Mammary epithelial cell (primary cell): ENCODE measurements at places on chromosomes 6 and 20.

GRCh38 chr6:46380152-46380807 is 111.0 kb downstream of the RCAN2 start:
- no peak for DNase-seq

- DNase-seq, result no peak
Measured at GRCh38 chr6:160790028-160790792, 88.2 kb downstream of the PLG start.

- no peak for DNase-seq
Measured at GRCh38 chr20:4937407-4938319, 63.6 kb downstream of the SLC23A2 start.

DNA sequence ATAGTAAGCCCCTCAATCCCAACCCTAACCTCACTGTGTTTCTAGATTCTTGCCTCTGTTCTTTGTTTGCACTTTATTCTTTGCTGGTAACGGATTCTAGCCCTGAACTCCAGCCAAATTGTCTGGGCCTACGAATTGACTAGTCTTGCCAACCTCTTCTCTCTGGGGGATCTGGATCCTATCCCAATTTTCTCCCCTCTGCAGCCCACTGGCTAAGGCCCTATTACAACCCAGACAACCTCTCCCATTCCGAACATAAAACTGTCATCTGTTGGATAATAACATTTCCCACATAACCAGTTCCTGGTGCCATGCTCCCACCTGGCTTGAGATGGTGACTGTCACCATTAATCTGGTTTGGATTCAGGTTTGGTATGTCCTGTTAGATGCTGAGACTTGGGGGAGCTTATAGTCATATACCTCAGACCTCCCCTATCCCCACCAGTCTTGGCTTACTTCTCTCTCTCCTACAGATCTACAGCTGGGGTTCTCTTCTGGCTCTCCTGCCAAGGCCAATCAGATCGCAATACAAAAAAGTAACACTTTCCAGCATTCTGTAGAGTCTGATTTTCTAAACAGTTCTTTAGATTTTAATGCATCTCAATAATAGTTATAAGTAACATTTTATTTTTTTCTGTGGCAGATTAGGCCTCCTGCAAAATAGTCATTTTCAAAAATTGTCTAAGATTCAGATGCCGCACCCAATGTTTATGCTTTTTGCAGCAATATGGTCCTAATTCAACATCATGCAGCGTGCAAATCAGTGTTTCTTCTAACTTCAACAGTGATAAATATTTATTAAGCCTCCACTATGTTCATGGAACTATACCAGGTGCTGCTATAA is 29.8 kb upstream of the AHI1 start:
- DNase-seq, result no peak

DNA sequence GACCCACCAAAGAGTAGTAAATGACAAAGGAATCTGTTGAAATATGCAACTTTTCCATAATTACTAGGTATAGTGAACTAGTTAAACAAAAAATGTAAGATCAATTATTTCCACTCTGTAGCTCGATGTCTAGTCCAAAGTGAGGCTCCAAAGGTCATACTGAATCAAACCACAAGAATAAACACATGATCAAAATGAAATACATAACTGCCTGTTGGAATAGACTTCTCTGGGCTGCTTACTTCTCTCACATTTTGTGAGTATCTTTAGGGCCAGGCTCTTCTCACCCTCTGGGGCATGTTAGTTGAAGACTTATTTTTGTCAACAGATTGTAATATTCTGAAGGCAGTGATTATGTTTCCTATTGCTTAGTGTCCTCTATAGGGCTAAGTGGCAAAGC is 103.7 kb upstream of the TMEM170B start:
- no peak for DNase-seq

GRCh38 chr6:89828988-89829471 is 650 bp upstream of the CASP8AP2 start:
- DNase-seq, result no peak

DNA sequence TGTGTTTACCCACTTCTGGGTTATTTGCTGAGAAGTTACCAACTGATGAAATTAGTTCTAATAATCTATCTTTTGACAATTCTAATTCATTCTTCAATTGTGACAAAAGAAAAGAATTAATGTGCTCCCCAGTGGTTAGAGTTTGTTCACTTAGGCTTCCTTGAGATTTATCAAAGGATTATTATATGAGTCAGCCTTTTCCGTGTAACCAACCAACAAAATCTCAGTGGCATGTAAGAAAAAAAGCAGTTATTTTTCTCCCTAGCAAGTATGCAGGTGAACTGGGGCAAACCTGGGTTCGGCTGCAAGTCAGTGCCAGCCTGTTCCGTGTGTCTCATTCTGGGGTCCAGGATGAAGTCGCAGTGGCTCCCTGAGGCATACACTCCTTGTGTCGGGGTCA is 28.8 kb upstream of the HIVEP1 start:
- DNase-seq, result no peak

DNA sequence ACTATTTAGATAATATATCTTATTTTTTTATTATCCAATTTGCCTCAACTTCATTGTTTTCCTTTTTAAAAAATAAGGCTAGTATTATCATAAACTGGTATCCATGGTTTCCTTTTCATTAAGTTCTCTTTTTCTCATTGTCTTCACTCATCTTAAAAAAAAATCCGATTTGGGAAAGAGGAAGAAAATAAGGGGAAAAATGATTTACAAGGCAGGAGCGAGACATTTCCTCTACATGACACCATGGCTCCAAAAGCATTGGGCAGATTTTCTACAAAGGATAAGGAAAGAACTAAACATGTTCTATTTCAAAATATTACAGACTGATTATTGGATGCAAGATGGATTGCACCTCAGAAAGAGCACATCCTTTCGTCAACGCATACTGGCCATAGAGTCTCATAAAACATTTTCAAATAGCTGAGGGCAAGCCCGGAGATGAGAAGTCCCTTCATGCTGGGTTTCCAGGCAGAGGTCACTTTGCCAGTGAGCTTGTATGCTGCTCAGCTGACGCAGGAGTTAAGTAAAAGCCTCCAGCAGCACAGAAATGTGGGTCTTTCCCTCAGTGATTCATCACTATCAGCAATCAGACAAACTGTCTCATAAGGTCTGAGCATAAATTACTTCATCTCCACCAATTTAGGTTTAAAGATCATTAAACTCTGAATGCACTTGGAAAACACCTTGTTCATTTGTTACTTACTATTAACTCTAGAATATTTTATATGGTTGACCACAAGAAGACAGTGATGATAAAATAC is 129.0 kb upstream of the TNFAIP3 start:
- DNase-seq, result peak; percentile 79

DNA sequence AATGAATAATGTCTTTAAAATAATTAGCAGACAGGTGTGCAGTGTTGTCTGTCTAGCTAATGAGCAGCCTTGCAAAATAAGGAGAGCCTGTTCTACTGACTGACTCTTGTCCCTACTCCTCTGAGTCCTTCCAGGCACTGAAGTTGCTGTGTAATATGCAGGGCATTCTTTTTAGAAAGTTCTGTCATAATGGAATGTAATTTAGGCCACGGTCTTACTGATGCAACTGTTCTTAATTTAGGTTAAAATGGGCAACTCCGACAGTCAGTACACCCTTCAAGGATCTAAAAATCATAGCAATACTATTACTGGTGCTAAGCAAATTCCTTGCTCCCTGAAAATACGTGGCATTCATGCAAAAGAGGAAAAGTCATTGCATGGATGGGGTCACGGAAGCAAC is 133.9 kb downstream of the TIAM2 start:
- DNase-seq, result no peak

- peak; percentile 5 for DNase-seq
Measured at GRCh38 chr20:48787861-48788375, 39.9 kb downstream of the PREX1 start.
